Foreskin fibroblast (primary cell): ENCODE measurements at places on chromosomes 3 and 15.

DNA sequence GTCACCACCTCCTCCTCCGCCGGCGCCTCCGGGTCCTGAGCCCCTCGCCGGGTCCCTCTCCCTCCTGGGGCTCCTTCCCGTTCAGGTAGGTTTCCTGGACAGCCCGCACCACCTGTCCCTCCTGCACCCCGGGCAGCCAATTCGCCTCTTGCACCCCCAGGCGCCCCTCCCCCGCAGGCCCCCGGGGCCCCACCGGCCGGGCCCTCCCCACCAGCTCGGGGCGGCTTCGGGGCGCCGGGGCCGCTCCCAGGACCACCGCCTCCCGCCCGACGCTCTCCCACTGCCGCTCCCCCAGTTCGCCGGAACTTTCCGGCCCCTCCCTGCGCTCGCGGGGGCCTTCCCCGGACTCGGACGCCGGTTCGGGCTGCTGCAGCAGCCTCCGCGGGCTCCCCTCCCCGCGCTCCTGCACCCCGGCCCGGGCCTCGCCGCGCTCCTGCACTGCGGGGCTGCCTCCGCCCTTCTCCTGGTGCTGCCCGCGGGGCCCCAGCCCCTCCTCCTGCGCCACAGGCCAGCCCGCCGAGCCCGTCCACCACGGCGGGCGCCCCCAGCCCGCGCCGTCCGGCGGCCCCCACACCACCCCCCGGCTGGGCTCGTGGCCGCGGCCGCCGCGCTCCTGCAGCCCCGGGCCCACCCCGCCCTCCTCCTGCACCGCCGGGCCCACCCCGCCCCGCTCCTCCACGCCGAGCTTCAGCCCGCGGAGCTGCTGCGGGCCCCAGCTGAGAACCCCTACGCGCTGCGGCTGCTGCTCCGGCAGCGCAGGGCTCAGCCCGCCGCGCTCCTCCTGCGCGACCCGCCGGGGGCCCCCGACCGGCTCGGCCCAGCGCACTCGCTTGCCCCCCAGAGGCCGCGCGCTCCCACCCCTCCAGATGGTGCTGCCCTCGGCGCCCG, 587 bp upstream of the TNK2 start:
- peak; percentile 54 for DNase-seq

DNA sequence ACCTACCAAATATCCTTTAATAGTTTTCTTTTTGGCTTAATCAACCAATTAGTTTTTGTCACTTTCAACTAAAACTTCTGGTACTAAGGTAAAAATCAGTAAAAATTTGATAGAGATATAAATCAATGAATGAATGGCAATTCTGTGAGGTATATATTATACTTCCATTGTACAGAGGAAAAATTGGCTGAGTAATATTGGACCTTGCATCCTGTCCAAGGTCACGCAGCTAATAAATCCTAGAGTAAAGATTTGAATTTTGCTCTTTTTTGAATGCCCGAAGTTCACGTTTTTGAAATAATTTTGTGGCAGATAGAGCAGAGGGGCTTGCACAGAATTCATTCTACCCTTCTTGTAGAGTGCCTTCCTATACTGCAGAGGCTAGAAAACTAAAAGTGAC, 81.1 kb upstream of the ZNF280D start:
- no peak for DNase-seq

DNA sequence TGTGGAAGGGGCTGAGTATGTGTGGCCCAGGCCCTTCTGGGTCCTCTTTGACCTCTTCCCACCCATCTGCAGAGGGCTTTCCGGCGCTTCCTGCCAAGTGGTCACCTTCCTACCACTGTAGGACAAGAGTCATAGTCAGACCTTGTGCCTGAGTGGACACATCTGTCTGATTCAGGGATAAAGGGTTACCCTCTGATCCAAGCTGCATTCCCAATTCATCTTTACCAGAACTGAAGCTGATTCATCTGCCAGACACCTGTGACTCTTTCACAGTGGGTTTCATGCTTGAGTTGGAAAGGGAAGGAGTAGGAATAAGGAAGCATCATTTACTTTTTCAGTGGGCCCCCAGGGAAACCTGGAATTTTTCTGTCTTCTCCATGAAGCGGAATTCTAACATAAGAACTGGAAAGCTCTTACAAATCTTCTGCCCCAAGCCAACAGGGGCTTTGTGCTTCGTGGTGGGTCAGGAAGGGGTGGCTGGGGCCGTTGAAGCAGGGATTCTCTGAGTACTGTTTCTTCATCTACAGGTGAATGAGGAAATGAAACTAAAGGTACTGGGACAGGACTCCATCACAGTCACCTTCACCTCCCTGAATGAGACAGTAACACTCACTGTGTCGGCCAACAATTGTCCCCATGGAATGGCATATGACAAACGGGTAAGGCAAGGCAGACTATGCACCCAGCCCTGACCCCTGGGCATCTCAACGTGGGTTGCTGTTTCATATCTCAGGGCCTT, 46.4 kb downstream of the C3orf20 start:
- DNase-seq = no peak

DNA sequence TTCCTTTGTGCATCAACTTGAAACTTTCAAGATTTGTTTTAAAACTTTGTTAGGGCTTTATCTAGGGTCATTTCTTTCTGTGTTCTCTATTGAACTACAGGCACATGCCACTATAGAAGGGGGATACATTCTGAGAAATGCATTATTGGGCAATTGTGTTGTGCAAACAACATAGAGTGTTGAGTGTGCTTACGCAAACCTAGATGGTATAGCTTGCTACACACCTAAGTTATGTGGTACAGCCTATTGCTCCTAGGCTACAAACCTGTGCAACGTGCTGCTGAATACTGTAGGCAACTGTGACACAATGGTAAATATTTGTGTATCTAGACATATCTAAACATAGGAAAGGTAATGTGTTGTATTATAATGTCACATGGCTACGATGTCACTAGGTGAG, 33.0 kb upstream of the KLF13 start:
- no peak for DNase-seq

DNA sequence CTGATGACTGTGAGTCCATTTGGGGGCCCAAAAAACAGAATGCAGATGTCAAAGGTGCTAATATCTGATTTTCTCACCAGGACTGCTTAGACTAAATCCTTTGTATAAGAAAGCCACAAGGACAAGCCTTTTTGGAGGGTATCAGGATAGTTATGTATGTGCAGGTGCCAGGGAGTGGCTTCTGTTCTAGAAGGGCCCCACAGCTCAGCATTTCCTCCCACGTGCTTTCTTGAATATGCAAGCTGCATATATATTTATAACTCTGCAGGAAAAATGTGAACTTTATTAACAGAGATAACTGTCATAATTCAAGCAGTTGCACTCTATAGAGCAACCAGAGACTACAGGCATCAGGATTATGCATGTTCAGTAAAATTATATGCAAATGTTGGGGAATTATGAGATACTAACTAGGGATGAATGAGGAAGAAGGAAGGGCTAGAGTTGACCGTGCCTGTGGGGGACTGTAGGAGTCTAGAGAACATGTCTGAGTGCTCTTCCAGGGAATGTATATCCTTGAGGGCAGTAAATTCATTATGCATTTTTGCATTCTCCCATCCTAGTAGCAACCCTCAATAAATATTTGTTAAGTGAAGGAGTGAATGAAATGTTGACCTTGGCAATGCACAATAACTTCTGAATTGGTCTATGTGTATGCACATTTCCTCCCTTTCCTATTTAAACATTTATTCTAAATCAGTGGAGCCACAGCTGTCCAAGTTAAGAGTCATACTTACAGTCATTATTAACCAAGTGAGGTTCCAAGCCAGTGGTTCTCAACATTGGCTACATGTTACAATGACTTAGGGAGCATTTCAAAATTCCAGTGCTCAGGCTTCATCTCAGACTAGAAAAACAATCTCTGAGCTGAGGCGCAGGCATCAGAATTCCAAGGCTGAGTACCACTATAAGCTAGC, 94.8 kb upstream of the ANKRD28 start:
- DNase-seq = peak; percentile 55

DNA sequence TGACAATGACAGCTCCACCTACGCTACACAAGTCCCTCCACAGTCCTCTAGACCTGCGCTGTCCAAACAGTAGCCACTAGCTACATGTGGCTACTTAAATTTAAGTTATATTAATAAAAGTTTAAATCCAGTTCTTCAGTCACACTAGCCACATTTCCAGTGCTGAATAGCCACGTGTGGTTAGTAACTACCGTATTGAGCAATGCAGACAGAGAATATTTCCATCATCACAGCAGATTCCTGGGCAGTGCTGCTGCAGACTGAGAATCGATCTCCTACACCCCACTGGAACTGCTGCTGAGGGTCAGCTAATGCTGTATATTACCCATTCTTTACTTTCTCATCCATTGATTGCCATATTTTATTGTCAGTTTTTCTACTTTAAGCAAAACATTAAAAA, 40.9 kb downstream of the HDC start:
- peak; percentile 18 for DNase-seq

- DNase-seq = no peak
These were observed 49.5 kb upstream of the SLC7A14 start for GRCh38 chr3:170635385-170635735.

GRCh38 chr3:149258298-149258697, 36.7 kb upstream of the CP start:
- no peak for DNase-seq

DNA sequence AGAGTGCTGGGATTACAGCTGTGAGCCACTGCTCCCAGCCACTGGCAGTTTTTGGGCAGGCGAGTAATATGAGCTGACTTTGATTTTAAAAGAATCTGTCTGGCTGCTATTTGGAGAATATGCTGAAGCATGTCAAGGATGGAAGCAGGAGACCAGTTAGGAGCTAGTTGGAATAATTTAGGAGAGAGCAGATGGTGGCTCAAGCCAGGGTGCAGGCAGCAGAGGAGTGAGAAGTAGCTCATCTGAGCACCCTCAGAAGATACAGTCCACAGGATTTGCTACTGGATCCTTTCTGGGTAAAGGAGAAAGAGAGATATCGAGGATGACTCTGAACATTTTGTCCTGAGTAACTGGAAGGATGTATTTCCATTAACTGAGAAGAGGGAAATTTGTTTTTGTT, 30.4 kb upstream of the BDH1 start:
- no peak for DNase-seq

DNA sequence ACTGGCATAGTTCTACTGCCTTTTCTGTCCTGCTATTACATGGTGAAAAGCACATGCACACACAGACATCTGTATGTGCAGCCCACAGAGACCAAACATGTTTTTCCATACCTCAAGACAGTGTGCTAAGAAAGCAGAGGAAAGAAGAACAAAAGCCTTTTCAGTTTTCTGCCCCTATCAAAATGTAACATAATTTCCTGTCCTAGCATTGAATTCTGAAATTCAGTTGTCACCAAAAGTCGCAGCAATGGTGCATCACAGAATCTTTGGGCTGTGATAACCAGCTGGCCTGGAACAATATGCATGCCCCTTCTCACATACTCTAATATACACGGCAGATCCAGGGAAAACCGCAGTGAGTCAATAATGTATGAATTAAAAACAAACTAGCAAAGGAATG, 153.8 kb upstream of the RAP2B start:
- DNase-seq = no peak

DNA sequence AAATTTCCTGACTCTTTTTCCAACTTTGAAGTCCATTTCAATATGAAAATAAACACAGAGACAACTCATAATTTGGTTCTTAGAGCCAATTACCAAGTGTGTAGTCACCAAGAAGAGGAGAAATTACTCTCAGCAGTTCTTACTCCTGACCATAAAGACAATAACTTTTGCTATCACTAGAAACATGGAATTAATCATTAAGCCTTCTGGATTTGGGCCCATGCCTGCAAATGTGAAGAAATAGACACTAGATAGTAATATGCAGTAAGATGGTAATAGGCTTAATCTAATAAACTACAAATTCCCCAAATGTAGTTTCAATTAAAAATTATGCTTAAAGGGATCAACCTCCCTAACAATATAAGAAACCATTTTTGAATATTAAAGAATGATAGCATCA, 185.1 kb upstream of the AGTR1 start:
- no peak for DNase-seq

DNA sequence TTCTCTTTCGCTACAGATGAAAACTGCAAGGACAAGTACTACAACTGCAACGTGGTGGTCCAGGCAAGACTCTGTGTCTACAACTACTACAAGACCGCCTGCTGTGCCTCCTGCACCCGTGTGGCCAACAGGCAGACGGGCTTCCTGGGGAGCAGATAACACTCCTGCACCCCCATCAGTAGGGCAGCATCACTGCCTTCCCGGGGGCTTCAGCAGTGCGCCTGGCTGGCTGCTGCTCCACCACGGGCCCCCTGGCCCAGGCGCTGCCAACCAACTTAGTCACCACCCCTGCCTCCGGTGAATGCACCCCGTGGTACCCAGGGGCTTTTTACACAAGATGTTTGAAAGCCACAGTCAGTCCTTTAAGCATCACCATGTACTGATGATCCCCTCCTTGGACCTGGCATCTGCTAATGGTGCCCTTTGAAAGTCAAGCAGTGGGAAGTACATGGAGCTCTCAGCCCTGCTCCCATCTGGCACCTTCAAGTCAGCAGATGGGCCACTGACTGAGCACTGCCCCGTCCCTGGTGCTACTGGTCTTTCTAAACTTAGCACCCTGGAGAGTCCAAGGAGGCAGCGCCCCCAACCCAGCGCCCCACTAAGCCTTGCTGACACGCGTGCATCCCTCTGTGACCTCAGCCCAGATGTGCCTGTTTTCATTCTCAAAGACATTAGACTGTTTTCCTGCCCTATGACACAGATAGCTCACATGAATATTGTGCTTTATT, 33.0 kb upstream of the NR2E3 start:
- no peak for DNase-seq

- DNase-seq = peak; percentile 16
These were observed 1080.8 kb downstream of the TUSC7 start for GRCh38 chr3:117790235-117790987.

DNA sequence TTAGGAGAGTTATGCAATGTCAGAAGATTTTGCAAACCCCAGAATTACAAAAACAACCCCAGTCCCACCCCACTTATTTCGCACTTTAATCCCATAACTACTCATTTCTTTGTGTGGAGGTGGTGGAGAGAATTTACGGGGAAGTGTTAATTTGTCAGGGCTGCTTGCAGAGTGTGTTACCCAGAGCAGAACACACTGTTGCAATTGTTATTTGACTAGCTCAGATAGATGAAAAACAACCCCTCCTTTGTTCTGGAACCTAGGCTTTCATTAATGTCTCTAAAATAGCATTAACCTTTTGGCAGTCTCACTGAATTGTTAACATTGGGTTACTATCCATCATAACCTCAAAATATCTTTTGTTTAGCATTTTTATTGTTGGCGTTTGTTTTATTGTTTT, 55.8 kb upstream of the MINAR1 start:
- no peak for DNase-seq

GRCh38 chr3:31354373-31354772, 178.4 kb upstream of the STT3B start:
- no peak for DNase-seq
